ENCODE measurements at places on chromosomes 5 and 9.

GRCh38 chr9:73007966-73008672 is 55.3 kb upstream of the ALDH1A1 start:
- DNase-seq, result no peak

GRCh38 chr5:20360263-20360662 is 372.3 kb upstream of the CDH18 start:
- DNase-seq, result no peak

DNA sequence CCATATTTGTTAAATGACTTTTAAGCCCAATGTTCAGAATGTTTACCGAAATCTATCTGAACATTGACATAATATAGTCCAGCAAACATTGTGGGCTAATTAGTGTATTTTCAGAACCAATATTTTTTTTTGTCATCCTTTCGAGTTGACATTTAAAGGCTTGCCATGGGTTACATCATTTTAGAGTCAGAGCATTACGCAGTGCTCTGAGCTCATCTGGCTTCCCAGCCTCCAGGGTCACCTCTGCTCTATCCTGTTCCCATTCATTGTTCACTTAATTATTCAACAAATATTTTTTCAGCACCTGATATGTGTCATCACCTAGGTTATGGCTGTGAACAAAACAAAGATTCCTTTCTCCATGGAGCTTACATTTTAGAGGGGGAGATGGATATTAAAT is 80.2 kb downstream of the SREK1 start:
- DNase-seq, result no peak

- DNase-seq, result no peak
These were observed 135.3 kb downstream of the YIPF5 start for GRCh38 chr5:144035046-144035740.

DNA sequence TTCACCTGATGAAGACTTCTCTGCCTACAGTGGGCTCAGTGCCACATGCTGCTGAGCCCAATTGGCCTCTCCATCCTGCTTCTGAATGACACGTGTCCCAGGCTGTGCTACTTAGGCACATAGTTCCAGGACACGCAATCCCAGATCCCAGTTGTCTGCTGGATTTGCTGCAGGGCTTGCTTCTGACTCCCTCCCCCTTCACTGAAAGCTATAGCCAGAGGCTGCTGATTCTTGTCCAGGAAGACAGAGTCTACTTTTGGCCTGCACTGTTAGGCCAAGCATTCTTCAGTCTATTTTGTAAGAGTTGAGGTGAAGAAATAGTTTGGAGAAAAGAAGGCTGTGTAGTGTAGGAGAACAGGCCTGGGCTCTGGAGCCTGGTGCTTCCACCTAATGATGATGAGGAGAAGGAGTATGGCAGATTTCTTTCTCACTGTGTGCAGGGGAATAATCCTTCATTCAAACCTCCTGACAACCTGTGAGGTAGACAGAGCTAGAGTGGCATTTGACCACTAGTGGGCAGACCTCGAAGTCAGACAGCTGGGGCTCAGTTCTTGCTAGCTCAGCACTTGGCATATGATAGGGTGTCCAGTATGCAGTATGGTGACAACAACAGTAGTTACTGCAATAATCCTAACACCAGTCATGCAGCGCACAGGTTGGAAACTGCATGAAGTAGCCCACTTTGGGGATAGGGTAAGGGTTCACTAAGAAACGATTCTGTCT is 19.5 kb upstream of the ASPN start:
- DNase-seq, result no peak

DNA sequence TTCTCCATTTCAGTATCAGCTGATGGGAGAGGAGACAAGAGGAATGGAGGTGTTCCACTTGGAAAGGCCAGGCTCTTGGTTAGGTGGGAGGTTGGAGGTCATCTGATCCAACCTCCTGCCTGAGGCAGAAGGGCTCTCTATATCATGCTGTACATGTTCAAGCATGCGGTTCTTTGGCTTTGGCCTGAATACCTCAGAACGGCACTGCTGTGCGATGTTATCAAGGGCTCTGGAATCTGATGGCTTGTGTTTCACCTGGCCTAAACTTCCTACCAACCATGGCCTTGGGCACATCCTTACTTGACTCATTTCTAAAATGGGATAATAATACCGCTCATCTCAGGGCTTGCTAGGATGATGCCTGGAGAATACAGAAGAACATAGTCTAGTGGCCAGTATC is 90.1 kb upstream of the FAM169A start:
- DNase-seq, result no peak

GRCh38 chr5:43336159-43336558 is 22.9 kb upstream of the HMGCS1 start:
- no peak for DNase-seq

All from effector memory CD4-positive, alpha-beta T cell (primary cell).